ENCODE measurements at places on chromosomes 1 and 21.

- no peaks in the 10 kb centered on the region for H3K27me3 ChIP-seq
- no peaks in the 10 kb centered on the region for H3K36me3 ChIP-seq
- H3K4me3 ChIP-seq, result no peak overlapping the region
- DNase-seq, result peak; percentile 48
- H3K27ac ChIP-seq, result no peak overlapping the region
- peaks cover 13% of the 10 kb centered on the region for H3K4me1 ChIP-seq
These were observed 48.3 kb upstream of the FCRL4 start for GRCh38 chr1:157646144-157646543.

DNA sequence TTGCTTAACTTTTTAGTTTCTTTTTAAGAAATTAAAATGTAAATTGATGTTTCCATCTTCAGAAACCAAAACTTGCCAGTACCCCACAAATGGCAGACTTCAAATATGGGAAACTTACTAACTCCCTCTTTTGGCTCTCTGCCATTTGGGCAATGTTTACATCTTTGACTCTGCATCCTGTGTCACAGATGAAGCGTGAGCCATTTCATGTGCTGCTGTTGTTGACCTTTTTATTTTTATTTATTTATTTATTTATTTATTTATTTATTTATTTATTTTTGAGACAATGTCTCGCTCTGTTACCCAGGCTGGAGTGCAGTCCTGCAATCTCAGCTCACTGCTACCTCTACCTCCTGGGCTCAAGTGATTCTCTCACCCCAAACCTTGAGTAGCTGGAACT lies 16.0 kb upstream of the COG2 start:
- H3K27ac ChIP-seq, result no peak overlapping the region
- H3K4me3 ChIP-seq, result no peak overlapping the region
- H3K36me3 ChIP-seq, result no peaks in the 10 kb centered on the region
- no peaks in the 10 kb centered on the region for H3K4me1 ChIP-seq
- no peak for DNase-seq

- no peaks in the 10 kb centered on the region for H3K4me1 ChIP-seq
- H3K4me3 ChIP-seq, result no peak overlapping the region
- no peak overlapping the region for H3K27ac ChIP-seq
These were observed 255.7 kb downstream of the GRIK1 start for GRCh38 chr21:29684106-29684505.

DNA sequence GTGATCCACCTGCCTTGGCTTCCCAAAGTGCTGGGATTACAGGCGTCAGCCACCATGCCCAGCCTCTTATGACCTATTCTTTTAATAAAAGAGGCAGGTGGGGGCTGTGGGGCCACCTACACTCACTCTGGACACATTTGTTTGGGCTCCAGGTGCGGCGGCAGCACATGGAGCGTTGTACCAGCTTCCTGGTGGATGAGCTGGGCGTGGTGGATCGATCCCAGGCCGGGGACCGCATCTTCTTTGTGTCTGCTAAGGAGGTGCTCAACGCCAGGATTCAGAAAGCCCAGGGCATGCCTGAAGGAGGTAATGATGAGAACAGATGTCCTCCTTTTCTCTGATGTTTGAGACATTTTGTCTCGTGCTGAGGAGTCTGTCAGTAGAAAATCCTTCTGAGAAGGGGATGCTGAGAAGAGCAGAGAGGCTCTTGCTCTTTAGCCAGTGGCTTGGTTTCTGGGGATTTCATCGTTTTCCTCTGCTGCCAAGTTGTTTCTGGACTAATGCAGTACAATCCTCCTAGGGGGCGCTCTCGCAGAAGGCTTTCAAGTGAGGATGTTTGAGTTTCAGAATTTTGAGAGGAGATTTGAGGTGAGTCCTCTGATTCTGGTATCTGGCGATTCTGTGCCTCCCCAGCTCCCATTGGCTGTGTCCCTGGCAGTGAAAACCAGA lies 17.9 kb upstream of the MIIP start:
- DNase-seq, result peak; percentile 48
- H3K27ac ChIP-seq, result no peak overlapping the region
- peaks cover 15% of the 10 kb centered on the region for H3K36me3 ChIP-seq
- H3K4me1 ChIP-seq, result no peaks in the 10 kb centered on the region
- H3K27me3 ChIP-seq, result no peaks in the 10 kb centered on the region

GRCh38 chr21:31530897-31531705 lies 128.4 kb upstream of the SOD1 start:
- no peak for DNase-seq
- H3K27ac ChIP-seq, result no peak overlapping the region
- H3K27me3 ChIP-seq, result no peaks in the 10 kb centered on the region

DNA sequence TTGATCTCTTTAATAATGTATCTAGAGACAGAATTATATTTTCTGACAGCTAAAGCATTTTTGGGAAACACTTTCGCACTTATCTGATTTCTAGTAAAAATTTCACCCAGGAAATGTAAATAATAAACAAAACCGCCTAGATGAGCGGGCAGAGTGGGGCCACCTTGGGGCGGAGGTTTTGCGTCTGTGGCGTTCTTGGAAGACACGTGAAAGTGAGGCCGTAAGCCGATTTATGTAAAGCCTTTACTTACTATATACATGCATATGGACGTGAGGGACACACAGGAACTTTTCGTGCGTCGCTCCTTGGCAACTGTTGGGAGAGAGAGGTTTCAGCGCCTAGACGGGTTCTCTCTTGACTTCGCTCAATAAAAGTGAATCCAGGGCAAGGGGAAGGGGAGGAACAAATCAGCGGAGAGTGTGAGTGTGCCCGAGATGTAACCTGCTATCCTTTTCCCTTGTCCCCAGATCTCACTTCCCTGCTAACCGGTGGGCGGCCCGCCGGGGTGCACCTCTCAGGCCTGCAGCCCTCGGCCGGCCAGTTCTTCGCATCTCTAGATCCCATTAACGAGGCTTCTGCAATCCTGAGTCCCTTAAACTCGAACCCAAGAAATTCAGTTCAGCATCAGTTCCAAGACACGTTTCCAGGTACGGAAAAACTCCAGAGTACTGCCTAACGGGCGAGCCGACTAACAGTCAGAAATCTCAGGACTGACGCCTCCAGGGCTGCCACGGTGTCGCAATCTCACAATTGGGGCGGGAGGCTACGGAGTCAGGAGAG lies 1.7 kb downstream of the HLX start:
- H3K4me1 ChIP-seq, result peaks cover 37% of the 10 kb centered on the region
- peaks cover 39% of the 10 kb centered on the region for H3K27me3 ChIP-seq
- peak; percentile 68 for DNase-seq
- H3K27ac ChIP-seq, result no peak overlapping the region

DNA sequence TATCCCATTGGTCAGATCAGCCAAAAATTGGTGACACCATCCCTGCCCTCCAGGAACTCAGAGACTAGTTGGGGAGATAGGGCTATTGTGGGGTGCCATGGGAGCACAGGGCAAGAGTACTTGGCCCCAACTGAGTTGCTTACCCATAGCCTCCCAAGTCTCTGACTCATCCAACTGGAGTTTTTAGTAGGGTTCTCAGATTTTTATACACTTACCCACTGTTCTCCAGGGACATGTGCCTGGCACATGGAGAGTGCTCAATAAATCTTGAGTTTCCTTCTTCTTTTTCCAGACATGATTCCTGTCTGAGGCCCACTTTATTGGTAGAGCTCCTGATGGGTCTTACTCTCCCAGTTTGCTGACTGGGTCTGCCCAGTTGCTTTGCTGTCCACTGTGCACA lies 56.7 kb downstream of the OVGP1 start:
- H3K4me1 ChIP-seq, result no peaks in the 10 kb centered on the region
- H3K27ac ChIP-seq, result no peak overlapping the region
- H3K36me3 ChIP-seq, result no peaks in the 10 kb centered on the region
- DNase-seq, result no peak

DNA sequence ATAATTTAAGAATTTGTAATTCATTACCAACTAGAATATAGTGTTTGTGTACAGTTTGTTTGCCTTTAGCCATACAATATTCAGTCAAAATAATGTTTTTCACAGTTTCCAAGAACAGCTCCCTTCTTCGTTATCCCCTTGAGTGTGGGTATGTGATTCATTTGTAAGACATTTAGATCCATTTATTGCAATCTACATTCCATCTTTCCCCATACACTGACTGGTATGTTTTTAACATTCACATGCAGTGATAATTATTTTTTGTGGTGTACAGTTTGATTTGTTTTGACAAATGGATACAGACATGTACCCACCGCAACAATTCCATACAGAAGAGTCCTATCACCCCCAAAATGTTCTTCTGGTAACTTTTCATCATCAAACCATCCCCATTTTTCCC lies 589.1 kb upstream of the ADAMTS5 start:
- H3K27ac ChIP-seq, result no peak overlapping the region
- H3K4me3 ChIP-seq, result no peak overlapping the region
- H3K4me1 ChIP-seq, result no peaks in the 10 kb centered on the region
- no peak for DNase-seq

DNA sequence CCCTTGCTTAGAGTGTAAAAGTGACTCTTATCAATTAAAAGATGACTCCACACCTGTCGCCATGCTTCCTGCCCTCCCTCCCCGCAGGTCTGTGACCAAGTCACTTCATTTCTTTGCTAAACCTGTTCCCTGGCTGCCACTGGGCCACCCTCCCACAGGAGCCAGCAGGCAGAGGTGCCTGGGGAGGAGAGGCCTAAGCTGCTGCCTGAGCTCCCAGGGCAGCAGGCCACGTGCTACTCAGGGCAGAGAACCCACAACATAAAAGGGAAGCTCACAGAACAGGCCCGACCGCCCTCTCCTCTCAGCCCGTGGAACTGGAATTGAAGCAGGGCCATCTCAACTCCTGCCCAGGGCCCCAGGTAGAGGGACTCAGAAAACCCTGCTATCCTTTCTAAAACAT lies 4.9 kb downstream of the C1orf198 start:
- no peak overlapping the region for H3K4me3 ChIP-seq
- DNase-seq, result peak; percentile 18
- H3K27ac ChIP-seq, result no peak overlapping the region
- peaks cover 10% of the 10 kb centered on the region for H3K27me3 ChIP-seq
- peaks cover 9% of the 10 kb centered on the region for H3K4me1 ChIP-seq

DNA sequence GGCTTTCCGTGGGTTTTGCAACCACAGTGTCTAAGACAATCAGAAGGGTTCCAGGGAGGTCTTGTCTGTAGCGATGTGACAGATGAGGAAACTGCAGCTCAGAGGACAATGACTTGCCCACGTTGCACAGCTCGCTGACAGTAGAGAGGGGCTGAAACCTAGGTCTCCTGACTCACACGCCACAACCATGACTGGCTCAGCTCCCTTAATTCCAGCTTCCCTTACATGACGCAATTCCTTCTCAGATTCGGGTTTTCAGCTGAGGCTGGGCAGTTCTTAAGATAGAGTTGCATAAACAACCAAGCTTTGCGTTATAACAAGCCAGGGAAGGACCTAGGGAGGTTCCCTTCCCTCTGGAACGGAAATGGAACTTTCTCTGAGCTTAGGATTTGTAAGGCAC lies 36.3 kb downstream of the DHCR24 start:
- H3K4me1 ChIP-seq, result no peaks in the 10 kb centered on the region
- no peaks in the 10 kb centered on the region for H3K36me3 ChIP-seq
- H3K27ac ChIP-seq, result no peak overlapping the region
- H3K27me3 ChIP-seq, result no peaks in the 10 kb centered on the region
- no peak overlapping the region for H3K4me3 ChIP-seq
- no peak for DNase-seq

- H3K36me3 ChIP-seq, result peaks cover 8% of the 10 kb centered on the region
- H3K27me3 ChIP-seq, result no peaks in the 10 kb centered on the region
- DNase-seq, result no peak
- H3K4me1 ChIP-seq, result peaks cover 10% of the 10 kb centered on the region
These were observed 6.8 kb downstream of the CR1 start for GRCh38 chr1:207502726-207503125.

DNA sequence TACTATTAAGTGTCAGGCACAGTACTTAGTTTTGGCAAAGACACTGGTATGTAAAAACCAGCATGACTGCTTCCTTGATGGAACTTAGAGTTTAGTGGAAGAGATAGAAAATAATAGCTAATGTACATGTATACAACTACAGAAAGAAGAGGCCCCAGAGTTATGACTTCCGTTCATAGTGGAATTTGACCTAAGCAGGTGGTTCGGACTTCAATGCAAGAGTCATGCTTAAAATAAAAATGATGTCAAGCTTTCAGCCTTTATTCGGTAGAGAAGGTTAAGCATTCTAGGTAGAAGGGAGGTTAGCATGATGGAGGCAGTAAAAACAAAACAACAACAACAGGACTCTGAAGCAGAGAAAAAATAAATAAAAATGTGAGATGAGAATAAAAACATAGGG lies 165.9 kb downstream of the KCNT2 start:
- H3K4me3 ChIP-seq, result no peak overlapping the region
- no peaks in the 10 kb centered on the region for H3K4me1 ChIP-seq
- no peak for DNase-seq
- no peaks in the 10 kb centered on the region for H3K36me3 ChIP-seq

DNA sequence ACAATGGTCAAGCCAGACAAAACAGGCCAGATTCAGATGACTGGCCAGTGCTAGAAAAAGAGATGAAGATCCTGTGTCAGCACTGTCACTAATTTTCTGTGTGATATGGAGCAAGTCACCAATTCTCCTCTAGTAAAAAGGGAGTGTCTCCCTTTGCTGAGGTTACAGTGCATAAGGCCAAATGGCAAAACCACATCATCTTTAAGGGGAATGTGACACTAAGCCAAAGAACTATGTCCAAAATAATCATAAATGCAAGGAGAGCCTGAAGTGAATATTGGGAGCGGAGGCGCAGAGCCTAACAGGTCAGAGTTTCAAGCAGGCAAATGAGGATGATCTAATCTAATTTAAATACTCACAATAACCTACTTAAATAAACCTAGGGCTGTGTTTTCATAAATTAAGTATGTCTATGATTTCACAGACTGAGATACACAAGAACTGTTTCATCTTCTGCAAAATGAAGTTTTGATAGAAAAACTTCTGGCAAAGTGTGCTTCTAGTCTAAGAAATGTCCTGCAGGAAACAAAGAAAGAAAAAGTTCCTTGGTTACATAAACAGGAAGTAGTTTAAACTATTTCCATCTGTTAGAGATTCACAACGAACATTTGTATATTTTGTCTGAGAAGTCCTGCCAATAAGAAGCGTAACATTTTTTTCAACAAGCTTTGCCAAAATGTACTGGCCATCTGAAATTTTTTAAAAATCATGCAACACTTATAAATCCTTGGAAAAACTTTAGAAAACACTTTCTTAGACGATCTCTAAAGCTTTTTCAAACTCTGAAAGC lies 290.2 kb downstream of the LRRC40 start:
- no peaks in the 10 kb centered on the region for H3K4me1 ChIP-seq
- no peaks in the 10 kb centered on the region for H3K27me3 ChIP-seq
- no peak overlapping the region for H3K4me3 ChIP-seq

DNA sequence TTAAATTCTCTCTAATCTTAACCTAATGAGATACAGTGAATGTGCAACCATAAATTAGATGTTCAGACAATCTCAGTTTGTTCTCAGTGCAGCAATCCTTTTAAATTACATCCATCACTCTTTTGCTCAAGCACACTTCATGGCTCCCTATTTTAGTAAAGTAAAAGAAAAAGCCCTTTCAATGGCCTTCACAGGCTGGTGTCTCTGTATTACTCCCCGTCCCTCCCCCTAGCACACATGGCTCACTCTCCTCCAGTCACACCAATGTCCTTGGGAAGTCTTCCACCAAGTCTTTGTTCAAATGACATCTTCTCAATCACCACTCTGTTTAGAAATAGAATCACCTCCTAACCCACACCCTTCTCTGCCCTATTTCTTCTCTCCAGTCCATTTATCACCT lies 60.3 kb upstream of the RGS7 start:
- no peak overlapping the region for H3K4me3 ChIP-seq
- H3K36me3 ChIP-seq, result no peaks in the 10 kb centered on the region
- no peak for DNase-seq
- H3K27ac ChIP-seq, result no peak overlapping the region

GRCh38 chr1:24481101-24481500 lies 21.5 kb upstream of the RCAN3 start:
- H3K4me1 ChIP-seq, result peaks cover 22% of the 10 kb centered on the region
- H3K36me3 ChIP-seq, result no peaks in the 10 kb centered on the region
- H3K27ac ChIP-seq, result peak overlapping the region; percentile 52
- DNase-seq, result peak; percentile 71
- no peaks in the 10 kb centered on the region for H3K27me3 ChIP-seq
- H3K4me3 ChIP-seq, result peak overlapping the region; percentile 59
